ENCODE measurements at places on chromosomes 4 and X.

DNA sequence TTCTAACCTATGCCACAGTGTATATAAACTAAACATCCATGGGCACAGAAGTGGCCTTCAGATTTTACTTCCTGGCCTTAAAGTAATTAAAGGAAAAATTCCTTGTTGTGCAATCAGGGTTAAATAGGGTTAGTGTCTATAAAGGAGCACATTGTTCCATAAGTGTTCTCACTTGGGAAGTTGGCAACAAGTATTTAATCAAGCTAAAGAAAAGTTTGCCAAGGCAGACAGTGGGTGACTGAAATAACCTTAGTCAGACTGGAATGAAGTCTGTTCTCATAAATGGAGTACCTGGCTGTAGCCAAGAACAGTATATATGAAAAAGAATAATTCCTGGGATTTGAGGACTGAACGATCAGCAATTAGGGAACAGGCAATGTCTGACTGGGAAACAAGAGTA, 213.6 kb downstream of the HTR2C start:
- DNase-seq: no peak

- DNase-seq: no peak
Observed at GRCh38 chrX:41273638-41274037, 60.3 kb upstream of the DDX3X start.

DNA sequence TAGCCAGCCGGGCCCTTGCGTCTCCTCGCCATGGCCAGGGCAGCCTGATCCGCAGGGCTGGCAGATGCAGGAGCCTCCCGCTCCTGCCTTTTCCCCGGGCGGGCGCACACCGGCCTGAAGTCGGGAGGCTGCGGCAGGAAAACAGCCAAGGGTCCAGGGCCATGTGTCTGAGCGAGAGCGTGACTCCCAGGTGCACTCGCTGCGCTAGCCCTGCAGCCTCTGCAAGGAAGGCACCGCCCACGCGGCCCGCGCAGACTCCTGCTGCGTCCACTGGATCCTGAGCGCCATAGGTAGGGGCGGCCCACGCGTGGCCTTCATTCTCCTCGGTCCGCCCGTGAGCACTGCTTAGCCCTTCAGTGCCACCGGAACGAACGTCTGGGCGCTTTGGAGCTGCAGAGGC, 379.9 kb downstream of the TRAM1L1 start:
- no peak for DNase-seq

DNA sequence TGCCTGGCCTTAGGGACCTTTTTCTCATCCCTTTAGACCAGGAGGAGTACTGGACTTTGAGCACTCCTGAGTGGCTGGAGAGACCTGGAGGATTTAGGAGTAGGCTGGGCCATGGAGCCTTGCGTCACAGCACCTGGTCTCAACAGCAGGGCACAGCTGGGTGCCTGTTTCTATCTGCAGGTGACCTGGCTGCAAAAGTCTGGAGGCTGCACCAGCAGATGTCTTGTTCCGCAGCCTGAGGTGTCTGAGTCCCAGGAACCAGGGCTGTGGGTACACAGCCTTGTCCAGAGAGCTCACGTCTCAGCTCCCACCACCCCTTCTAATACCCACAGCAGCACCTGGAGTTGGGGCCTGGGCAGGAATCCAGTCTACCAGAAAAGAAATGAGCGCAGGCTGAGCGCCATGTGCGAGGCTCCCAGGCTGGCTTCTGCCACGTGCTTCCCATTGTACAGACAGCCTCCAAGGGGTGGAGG, 5.0 kb upstream of the NSD2 start:
- no peak for DNase-seq

DNA sequence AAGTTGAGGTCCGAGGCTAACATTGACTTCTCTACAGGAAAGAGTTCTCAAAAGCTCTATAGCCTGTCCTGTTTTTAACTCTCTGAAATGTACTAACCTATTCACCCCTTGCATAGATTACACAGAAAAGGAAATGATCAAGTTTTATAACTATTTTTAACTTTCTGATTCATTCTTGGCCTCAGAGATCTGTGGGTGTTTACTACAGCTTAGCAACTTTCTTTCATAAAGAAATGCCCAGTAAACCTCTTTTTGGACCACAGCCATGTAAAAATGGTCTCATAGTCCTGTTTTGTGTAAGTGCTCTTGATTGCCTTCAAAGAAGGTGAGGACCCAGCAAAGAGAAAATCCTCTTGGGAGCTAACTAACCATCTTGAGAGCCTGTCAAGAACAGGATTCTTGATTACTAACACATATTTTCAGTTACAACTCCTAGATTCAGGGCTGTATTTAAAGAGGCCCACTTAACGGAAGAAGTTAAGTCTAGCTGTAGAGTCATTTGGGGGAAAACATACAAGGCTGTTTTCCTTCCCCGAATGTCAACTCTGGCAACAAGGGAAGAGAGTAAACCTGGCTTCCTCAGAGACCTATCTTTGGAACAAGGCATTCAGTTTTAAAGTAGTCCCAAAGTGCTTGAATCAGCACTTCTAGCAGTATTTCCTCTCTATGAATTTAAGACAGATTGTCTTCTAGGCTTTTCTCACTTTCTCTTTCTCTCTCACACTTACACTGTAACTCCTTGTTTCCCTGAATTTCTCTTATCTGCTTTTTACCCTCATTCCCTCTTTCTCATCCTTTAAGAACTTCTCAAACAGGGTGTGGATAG, 78.2 kb downstream of the IL21 start:
- DNase-seq: peak; percentile 23

DNA sequence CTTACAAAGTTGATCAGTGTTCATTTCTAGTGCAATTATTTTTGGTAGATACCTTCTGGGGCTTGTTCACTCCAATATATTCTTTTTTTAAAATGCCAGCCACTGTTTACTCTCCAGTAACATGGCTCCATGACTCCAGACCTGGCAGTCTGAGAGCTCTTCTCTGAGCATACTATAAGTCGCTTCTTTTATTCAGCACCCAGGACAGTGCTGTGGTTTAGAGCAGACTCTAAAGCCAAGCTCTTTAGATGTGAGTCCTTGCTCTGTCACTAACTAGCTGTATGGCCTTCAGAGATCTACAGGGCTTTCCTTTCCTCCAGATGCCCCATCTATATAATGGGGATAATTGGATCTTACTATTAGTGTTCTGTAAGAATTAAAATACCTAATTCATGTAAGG, 200.2 kb upstream of the FAM241A start:
- no peak for DNase-seq

- no peak for DNase-seq
Observed at GRCh38 chrX:120120223-120120622, 4.5 kb upstream of the RHOXF1 start.

- DNase-seq: no peak
Observed at GRCh38 chrX:118893923-118894322, 70.3 kb downstream of the ZCCHC12 start.

DNA sequence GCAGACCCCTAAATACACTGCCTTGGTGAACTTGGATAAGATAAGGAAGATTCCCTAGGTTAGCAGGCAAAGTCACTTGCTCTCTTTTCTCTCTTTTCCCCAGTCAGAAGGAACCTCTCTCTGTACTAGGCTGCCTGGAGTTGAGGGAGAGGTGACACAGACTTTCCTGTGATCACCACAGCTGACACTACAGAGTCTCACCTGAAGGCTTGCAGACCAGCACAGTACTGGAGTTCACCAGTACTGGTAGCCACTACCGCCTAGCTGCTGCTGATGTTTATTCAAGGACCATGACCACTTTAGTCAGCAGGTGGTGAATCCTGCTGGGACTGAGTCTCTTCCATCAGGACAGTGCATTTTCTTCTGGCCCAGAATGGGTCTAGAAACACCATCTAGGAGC, 63.3 kb downstream of the PTPN13 start:
- no peak for DNase-seq

- DNase-seq: no peak
Observed at GRCh38 chrX:41695426-41695825, 6.7 kb downstream of the GPR34 start.

- DNase-seq: no peak
Observed at GRCh38 chrX:25198891-25199290, 183.1 kb upstream of the ARX start.

DNA sequence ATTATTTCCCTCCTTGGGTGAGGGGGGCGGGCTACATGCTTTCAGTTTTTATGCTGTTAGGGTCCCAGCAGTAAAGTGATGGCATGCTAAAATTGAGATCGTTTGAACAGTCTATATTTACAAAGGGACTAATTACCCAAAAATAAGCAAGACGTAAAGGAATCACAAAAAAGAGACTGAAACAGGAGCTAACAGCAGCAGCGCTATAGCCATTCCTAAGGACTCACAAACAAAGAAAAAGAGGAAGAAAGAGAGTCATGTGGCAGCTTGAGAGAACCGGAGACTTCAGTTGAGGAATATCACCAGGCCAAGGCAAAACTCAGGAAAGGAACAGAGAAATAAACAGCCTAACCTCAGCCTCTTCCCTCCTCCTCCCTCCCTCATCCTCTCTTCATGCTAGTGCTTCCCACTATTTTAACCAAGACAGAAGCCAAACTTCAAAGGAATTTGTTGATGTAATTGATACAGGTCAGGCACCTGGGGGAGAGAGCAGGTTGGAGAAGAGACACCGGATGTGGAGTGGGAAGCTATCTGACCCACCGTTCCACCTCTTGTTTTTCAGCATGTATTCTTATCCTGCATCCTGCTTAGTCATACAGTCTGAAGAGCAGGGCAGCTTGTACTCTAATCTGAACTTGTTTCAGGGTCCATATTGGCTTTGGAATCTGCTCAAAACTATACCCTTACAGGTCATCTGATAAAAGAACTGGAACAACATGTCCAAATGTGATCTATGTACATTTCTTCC, 383.7 kb downstream of the NAF1 start:
- no peak for DNase-seq

DNA sequence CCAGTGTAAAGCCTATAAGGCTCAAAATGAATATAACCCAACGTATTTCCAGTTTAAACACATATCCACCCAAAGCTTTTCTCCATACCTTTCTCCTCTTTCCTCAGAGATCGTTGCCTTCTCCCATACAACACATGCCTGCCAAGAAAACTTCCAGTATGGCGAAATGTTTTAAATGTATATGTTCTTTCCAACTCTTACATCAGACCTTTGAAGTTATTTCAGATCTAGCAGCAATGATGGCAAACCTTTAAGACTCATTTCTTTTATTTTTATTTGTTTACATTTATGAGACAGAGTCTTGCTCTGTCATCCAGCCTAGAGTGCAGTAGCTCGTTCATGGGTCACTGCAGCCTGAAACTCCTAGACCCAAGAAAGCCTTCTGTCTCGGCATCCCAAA, 265.4 kb downstream of the BMPR1B start:
- no peak for DNase-seq

DNA sequence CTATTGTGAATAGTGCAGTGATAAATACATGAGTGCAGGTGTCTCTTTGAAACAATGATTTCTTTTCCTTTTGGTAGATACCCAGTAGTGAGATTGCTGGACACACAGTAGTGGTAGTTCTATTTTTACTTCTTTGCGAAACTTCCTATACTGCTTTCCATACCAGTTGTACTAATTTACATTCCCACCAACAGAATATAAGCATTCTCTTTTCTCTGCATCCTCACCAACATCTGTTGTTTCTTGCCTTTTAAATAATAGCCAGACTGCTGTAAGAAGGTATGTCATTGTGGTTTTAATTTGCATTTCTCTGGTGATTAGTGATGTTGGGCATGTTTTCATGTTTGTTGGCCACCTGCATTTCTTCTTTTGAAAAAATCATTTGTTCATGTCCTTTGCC, 105.9 kb downstream of the COL4A6 start:
- DNase-seq: no peak

GRCh38 chrX:120136128-120136527, 20.4 kb upstream of the RHOXF1 start:
- DNase-seq: no peak

DNA sequence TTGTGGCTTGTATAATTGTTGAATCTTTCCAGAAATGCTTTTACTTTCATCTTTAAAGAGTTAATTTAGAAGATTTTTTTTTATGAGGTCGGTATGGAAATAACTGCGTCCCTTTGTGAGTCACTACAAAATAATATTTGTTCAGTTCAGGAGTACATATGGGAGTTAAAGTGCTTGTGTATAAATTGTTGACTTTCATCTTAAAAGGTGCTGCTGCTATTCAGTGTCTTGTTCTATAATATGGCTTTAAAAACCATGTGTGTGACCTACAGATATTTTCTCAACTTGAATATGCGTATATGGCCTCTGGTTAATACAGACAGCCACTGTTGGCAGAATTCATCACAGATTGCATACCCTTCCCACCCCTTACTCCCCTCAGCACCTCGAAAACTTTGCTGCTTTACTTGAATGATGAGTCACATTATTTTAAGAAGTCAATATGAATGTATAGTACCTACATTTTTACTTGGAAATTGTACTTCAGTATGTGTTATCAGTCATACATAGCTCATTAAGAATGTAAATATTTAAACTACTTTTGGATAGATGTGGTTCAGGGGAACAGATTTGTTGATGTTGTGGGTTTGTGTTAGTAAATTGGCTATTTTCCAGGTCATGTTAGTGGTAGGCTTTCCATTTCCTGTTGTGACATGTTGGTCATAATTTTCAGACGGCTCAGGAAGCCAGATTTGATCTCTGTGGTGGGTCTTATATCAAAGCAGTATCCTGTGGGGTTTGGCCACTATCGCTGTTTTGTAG, 1.5 kb downstream of the CLCN3 start:
- no peak for DNase-seq

Measured in GM04504 (cell line).